Activated CD4-positive, alpha-beta T cell treated with anti-CD3 and anti-CD28 coated beads for 4 hours (primary cell): ENCODE measurements at places on chromosomes 2 and 18.

DNA sequence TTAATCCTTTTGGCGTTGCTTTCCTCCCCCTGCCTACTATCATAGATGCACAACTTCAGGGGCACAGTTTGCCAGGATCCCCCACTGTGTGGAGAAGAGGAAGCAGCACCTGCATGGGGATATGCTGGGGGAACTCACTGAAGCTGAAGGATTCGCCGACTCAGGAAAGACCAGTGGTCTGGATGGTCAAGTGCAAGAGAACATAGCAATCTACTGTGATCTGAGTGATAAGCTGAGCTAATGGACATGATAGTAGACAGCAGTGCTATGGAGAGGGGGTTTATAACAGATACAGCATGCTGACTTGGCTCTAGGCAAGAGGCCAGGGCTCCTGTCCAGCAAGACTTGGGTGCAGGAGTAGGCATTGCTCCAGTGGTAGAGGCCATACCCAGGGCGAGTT lies 124.4 kb upstream of the NRP2 start:
- DNase-seq = no peak

GRCh38 chr2:214575030-214575429 lies 164.2 kb downstream of the VWC2L start:
- no peak for DNase-seq

DNA sequence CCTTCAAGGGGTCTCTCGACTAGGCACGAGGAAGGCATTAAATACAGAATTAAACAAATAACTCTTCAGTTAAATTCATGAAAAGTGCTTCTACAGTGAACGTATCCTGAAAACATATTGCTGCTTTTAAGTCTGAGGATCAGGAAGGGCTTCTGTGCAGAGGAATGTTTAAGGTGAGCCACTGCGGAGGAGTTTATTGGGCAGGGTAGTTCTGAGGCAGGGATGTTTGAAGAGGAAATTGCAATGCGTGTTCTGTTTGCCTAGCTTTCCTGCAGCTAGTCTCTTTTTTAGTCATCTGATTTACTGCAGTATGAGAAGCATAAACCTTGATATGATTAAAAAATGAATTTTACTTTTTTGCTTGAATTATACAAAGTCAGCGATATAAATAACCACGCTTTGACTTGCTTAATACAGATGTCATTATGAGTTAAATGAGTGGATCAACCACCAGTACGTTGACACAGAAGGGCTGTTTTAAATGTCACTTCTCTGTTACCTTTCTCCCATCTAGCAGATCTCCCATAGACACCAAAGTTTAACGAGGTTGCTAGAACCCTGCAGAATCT lies 98.7 kb downstream of the CTNNA2 start:
- no peak for DNase-seq

- no peak for DNase-seq
Measured at GRCh38 chr2:36451512-36451911, 95.9 kb downstream of the CRIM1 start.

- DNase-seq = no peak
Measured at GRCh38 chr2:20222769-20223406, 2.0 kb downstream of the SDC1 start.

GRCh38 chr2:96118698-96119388 lies 2.5 kb upstream of the ADRA2B start:
- no peak for DNase-seq

DNA sequence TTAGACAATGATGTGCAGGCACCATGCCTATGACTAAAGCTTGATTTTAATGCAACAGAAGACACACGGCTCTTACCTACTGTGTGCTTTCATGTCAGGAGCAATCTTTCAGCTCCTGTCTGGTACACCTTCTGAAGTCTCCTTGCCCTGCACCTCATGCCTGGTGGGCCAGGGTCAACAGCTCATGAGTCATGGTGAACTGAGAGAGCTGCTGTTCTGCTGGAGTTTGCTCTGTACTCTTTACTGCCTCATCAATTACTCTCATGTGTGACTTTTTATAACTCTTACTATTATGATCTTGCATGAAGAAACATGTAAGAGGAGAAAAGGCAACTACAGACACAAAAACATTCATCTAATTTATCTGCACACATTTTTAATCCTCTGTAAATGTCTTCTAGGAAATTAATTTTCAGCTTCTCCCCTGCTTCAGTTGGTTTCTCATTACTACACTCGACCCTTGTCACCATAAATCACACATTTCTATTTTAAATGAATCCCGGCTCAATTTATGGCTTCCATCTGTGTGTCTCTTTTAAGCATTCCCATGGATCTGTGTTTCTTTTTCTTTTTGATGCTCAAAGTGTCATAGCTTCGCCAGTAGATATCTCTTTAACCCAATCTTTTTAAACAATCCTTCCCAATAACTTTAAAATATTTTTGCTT lies 9.7 kb downstream of the SERPINB7 start:
- DNase-seq = no peak

DNA sequence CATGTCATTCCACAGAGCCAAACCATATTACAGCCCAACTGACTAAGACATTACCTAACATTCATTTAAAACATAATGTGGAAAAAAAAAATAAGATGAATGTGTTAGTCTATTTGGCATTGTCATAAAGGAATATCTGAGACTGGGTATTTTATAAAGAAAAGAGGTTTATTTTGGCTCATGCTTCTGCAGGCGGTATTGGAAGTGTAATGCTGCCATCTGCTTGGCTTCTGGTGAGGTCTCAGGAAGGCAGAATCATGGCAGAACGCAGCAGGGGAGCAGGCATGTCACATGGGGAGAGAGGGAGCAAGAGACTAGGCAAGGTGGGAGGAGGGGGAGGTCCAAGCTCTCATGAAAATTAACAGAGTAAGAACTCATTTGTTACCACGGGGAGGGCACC lies 504.8 kb upstream of the LRATD1 start:
- DNase-seq = no peak

GRCh38 chr2:188181884-188182283 lies 109.8 kb upstream of the GULP1 start:
- DNase-seq = no peak

- peak; percentile 59 for DNase-seq
Measured at GRCh38 chr2:230160112-230160660, 59.6 kb downstream of the SP110 start.

DNA sequence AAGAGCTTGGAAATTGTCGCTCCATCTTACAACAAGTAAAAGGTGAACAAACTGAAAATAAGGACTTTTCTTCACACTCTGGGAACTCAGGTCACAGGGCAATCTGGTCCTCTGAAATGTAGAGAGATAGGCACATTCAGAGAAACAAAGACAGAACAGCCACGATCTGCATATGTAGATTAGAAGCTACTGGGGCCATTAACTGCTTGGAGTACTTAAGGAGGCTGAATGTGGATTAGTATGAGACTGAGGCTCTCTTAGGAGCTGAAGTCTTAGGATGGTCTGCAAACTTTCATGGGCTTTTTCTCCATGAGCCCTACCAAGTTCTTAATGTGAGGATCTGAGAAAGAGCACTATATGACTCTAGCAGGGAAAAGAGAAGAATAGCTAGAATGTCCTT lies 265.3 kb upstream of the NXPH2 start:
- DNase-seq = no peak

DNA sequence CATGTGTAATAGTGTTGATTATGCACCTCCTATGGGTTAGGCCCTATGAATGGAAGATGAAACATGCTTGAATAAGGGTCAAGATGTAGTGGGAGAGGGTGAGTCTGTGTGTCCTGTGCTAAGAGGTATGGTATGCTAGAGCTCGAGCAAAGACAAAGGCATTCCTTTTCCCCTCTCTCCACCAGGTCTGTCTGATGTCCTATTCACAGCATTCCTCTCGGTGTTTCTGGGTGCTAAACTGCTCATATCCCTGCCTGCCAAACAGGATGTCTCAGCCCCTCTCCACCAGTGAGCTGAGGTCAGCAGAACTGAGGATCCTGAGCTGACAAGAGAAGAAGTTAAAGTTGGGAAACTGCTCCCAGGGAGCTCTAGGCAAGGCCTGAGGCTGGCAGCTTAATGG lies 344.9 kb downstream of the TSN start:
- DNase-seq = no peak

DNA sequence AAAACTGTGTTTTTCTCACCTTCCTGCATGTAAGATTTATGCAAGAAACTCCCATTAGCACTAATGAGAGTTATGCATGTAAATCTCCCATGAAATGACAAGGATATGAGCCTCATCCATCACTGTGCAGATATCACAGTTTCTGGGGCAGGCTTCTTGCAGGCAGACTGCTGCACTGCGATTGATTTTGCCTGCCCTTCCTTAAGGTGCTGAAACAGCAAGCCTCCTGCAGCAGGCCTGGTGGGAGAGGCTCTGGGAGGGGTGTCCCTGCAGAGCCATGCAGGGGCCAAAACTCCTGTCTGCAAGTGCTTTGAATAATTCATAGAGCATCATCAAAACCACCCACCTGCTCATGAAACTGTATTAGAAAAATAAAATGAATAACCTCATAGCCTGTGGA lies 285.9 kb downstream of the MYT1L start:
- no peak for DNase-seq

DNA sequence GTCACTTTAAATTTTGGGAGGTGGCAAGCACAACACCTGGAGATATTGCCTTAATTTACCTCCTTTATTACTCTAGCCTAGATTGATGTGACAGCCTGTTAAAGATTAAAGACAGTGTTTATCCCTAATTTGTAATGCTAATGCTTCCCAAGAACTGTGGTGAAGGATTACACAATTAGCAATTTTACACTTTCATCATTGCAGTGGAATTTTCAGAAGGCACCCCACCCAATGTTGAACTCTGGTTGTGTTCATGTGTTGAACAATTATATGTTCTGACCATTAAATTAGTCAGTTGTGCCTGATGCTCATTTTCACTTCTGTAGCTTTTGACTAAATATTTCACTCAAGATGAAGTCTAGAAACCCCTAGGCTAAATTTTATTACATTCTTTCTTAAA lies 317.1 kb upstream of the CWC22 start:
- DNase-seq = no peak

- no peak for DNase-seq
Measured at GRCh38 chr2:36290306-36290856, 65.2 kb upstream of the CRIM1 start.

DNA sequence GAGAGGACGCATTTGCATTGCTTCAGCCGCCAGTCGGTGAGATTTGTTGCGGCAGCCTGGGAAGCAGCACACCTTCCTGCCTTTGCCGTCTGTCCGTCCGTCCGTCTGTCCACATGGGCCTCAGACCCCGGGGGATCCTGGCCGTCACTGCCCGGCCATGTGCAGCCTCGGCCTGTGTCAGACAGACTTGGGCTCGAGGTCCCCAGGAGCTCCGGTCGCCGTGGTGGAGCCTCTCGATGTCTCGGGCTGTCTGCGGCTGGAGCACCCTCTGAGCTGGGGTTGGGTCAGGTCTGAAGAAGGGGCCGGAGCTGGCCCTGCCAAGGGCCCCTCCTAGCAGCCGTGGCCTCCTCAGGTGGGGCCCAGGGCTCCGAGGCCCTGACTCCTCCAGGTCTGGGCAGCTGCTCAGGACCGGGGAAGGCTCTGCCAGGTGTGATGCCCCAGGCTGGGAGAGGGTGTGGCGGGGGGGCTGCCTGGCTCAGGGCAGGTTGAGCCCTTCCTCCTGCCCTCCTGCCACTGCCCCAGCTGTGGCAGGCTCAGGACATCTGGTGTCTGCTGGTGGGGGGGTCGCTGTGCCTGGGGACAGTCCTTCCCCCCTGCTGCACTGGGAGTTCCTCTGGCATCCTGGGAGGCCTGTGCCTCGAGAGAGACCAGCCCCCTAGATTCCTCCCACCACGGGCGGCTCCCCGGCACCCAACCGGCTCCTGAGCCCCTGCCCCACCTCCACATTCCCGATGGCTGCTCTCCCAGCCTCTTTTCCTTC lies 11.8 kb downstream of the NEU4 start:
- no peak for DNase-seq

DNA sequence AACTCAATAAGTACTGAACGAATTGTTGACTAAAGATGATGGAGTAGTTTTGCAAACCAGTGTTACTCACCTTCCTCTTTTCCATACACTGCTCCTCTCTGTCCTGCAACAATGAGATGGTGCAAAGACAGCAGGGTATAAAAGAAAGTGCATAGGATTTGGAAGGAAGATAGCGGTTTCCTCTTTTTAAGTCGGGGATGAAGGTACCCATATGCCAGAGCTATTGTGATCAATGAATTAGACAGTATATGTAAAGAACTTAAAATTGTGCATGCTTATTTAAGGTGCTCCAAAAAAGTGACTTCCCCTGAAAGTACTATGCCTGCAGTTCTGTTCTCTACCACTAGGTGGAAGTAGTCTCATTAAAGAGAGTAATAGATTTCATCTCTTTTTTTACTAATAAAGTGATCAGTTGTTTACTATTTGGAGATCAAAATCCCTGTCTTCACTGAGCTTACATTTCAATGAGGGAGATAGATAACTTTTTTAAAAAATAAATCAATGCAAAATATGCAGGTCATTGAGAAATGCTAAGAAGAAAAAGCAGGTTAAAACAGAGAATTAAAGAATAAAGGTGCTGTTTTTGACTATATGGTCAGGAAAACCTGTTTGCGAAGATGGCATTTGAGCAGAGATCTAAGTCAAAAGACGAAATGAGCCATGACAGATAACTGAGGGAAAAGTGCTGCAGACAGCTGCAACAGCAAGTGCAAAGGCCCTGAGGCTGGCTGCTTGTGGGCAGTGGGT lies 339.7 kb upstream of the SLC14A2 start:
- DNase-seq = peak; percentile 3

DNA sequence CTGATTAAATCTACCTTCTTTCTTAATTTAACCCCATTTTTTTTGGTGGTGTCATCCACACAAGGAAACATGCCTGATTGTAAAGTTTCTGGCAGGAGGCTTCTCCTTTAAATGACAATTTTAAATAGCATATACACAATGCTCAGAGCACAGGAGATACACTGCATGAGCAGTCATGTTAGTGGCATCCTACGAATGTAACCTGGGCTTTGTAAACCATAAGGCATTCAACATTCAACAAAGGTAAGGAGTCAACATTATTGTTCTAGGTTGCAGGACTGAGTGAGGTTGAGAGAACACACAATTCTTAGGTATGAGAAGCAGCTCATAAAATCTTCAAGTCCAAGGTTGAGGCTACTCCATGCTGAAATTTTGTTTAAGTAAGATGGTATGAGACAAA lies 266.6 kb upstream of the SIX2 start:
- no peak for DNase-seq

- DNase-seq = no peak
Measured at GRCh38 chr2:157173740-157174184, 83.7 kb upstream of the GALNT5 start.

GRCh38 chr2:78699696-78700095 lies 325.8 kb upstream of the REG3G start:
- DNase-seq = no peak

DNA sequence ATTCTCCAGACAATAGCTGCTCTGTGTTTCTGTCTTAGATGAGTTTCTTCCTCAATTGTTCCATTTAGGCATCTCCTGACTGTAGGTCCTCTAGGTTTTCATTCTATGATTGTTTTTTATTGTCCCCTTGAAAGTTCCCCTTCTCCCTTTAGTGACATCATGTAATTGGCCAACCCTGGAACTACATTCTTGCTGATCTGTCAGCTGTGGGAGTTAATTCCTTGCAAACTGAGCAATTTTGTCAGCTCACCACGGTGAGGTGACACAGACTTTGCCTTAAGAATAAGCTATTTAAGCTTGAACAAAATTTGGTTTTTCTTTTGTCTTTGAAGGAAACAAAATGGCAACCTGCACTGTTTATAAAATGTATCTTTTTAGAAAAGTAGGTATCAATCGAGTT lies 95.9 kb downstream of the TXNL1 start:
- no peak for DNase-seq
